Stomach (tissue), 19 donors: ENCODE measurements at places on chromosomes 2 and 18. TPM values are rescaled to one million over a fixed set of nuclear protein-coding genes. Genes with fewer than 3 reads are reported as not detected.

EN1 gene
- not detected for total RNA-seq

CREG2 gene
- total RNA-seq: not detected

- DNase-seq: no peak
Observed at GRCh38 chr18:56501896-56502295, 136.5 kb downstream of the TXNL1 start.

VWA3B gene
- 4.0 TPM for total RNA-seq

NBAS gene
- total RNA-seq: 79.5 TPM

- DNase-seq: no peak
Observed at GRCh38 chr2:54720563-54720962, 2.9 kb upstream of the EML6 start.

CCDC74B gene
- 1.0 TPM for total RNA-seq

DNA sequence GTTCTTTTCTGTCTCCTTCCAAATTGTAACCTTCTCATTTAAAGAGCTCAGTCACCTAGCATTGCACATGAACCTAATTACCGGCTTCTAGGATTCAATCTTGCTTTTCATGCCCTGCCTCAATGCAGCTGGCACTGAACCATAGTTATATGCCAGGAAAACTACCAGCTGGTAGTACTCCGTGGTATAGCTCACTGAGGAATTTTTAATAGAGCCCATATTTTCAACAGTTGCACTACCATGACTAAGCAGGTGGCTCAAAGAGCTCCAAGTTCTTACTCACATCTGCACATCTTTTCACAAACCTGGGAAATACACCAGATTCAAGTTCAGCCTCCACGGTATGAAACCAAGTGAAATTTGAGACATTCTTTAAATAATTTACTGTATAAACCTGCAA, 363.5 kb downstream of the GRB14 start:
- no peak for DNase-seq

DNA sequence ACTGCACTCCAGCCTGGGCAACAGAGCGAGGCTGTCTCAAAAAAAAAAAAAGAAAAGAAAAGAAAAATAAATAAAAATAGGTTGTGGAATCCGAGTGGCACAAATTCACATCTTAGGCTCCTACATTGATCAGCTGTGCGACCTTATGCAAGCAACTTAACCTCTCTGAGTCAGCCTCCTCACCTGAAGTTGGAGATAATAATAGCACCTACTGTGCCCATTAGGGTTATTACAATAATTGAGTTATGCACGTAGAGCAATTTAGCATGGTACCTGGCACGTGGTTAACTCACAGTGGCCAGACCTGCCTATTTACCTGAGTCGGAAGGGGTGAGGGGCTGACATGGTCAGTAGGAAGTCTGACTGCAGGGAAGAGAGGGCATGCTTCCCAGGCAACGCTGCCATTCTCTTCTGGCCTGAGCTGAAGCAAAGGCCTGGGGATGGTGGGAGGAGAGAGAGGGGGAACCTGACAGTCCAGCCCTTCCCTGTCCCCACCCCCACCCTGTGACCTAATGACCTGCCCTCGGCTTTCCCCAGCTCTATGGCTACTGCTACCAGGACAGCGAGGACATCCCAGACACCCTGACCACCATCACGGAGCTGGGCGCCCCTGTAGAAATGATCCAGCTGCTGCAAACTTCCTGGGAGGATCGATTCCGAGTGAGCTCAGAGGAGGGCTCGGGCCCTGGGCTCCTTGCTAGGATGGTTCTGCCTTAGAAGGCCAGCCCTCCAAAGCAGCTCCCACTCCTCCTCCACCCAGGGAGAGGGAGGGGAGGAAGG, 5.1 kb downstream of the PKDCC start:
- DNase-seq: no peak

- peak; percentile 84 for DNase-seq
Observed at GRCh38 chr2:16739778-16740581, 74.3 kb upstream of the CYRIA start.

SLC5A7 gene
- not detected for total RNA-seq

- DNase-seq: no peak
Observed at GRCh38 chr2:240994171-240994896, 4.1 kb upstream of the SNED1 start.

DNA sequence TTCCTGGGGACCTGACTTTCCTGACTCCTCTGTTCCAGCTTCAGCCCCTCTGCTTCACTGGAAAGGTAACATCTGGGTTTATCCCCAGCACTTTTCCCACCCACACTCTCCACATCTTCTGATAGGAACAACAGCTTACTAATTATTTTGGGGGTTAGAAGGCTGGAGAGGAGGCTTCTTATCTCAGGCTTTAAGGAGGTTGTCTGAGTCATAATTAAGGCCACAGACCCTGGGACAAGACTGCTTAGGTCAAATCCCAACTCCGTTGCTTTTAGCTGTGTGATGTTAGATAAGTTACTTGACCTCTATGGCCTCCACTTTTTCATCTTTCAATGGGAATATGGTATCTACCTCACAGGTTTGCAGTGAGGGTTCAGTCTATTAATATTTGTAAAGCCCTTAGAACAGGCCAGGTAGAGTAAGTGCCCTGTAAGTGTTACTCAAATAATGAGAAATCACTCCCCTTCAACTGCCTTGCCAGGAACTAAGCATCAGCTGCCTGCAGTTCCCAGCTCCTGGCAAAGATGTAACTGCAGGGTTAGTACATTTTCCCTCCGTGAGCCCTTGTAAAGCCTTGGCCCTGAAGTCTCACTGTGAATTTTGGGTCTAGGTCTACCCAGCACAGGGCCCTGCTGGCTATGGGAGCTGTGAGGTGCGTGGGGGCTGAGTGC, 123.6 kb downstream of the MTX2 start:
- DNase-seq: no peak

- no peak for DNase-seq
Observed at GRCh38 chr2:96082211-96083063, 33.9 kb downstream of the ADRA2B start.

DNA sequence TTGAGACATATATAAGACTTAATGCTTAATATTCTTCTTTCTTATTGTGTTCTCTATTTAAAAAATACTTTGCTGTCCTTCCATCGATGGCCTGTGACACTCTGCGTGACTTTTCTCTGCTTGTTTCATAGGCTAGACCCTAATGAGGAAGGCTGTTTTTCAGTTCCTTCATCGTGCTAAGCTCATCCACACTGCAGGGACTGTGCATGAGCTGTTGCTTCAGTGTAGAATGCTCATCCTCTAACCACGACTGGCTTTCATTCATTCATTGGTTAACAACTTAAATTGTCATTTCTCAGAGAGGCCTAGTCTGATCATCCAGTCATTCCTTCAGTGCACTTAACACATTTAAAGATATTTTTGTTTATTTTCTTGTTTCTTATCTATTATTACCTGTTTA, 134.4 kb downstream of the CCDC85A start:
- DNase-seq: no peak

- no peak for DNase-seq
Observed at GRCh38 chr2:145918951-145919350, 1399.0 kb upstream of the ZEB2 start.

DNA sequence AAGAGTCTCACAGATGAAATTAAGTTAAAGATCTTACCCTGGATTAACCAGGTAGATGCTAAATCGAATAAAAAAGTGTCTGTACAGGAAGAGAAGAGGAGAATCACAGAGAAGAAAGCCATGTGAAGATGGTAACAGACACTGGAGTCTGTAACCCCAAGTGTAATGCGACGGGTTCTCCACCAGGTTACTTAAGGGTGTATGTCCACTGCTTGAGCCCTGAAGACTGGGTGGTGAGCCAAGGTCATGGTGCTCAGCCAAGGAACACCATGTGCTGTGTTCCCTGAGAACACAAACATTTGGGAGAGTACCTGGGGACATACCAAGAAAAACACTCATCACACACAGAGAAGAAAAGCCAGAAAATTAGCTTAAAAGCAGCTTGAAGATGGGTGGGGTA, 8.2 kb upstream of the ACADL start:
- DNase-seq: no peak

DNA sequence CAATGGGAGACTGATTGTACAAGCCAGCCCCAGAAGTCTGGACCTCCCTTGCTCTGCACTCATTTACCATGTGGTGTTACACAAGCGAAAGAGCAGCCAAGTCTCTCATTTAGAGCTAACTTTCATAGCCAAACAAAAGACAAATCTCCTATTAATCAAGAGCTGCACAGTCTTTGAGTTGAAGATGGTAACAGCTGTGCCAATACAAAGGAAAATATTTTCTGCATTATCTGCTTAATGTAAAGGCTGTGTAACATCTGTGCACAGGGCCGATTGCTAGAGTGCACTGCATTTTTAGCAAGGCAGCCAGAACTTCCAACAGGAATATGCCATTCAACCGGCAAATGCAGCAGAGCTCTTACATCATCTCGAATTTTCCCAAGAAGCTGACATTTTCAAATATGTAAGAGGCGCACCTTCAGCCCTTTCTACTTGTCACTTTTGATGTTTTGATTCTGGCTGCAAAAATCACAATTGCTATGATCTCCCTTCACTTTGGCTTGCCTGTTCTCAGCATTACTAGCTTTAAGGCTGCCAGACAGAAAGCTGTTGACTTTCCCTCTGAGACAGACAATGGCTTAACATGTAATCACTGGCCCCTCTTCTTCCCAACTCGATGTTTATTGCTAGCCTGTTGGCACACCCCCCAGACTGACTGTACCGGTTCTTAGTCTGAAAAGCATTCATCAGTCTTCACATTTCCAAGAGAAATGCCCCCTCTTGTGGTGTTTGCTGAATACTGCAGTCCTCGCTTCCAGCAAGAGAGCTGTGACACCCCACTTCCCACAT, 96.9 kb upstream of the TANK start:
- DNase-seq: peak; percentile 94

DNA sequence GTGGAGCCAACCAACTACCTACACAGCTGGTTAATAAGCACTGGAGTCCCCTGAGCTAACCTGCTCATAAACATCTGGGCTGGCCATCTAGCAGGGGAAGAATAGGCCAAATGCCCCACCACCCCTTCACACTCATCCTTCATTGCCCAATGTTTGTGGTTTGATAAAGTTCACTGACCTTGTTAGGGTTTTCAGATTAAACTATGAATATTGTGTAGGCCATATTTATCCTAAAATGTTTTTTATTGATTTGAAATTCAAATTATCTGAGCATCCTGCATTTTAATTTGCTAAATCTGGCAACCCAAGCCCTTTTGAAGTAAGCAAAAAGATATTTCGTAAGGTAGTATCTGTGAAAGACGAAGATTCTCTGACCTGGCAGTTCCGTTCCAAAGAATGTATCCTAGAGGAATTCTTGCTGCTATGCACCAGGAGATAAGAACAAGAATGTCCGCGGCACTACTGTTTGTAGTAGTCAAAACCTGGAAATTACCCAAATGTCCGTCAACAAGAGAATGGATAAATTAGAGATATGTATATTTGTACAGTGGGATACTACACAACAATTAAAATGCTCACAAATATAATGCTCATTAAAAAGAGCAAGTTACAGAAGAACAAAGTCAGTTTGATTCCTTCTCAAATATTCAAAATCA, 5.8 kb upstream of the TLK1 start:
- peak; percentile 12 for DNase-seq

DNA sequence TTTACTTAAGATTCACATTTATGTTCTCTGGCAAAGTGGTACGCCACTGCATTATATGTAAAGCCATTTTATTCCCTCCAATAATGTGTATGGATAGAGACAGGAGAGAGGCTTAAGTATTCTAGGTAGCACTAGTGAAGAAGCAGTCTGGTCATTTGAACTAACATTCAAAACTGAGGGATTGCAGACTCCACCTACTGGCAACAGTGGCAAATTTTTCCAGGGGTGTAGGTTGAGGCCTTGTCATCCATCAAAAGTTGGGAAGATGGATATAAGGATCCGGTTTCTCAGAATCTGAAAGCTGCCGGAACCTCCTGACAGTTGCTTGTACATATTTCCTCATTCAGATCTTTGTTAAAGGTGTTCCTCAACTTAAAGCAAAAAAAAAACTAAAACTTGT, 465.5 kb upstream of the FSHR start:
- DNase-seq: no peak

UPP2 gene
- not detected for total RNA-seq

DNA sequence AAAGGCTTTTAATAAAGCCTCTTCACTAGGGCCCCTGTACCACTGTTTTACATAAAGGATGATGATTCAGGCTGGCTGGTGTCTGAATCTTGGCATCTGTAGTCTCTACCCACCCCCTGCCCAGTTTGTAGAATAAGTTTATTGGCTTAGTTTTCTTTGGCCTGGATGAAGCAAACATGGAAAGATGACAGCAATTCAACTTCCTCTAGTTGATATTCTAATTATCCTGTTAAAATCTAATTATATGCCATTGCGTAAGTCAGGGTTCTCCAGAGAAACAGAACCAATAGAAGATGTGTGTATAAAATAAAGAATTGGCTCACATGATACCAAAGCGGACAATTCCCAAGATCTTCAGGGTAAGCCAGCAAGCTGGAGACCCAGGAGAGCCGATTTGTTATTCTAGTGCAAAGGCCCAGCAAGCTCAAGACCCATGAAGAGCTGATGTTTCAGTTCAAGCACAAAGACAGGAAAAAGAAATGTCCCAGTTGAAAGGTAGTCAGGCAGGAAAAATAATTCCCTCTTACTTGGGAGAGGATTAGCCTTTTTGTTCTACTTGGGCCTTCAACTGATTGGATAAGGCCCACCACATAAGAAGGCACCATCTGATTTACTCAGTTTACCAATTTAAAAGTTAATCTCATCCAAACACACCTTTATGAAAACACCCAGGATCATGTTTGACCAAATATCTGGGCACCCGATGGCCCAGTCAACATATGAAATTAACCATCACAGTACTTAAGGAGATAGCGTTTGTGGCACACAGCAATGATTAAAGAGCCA, 82.6 kb upstream of the LYPD1 start:
- no peak for DNase-seq

DNA sequence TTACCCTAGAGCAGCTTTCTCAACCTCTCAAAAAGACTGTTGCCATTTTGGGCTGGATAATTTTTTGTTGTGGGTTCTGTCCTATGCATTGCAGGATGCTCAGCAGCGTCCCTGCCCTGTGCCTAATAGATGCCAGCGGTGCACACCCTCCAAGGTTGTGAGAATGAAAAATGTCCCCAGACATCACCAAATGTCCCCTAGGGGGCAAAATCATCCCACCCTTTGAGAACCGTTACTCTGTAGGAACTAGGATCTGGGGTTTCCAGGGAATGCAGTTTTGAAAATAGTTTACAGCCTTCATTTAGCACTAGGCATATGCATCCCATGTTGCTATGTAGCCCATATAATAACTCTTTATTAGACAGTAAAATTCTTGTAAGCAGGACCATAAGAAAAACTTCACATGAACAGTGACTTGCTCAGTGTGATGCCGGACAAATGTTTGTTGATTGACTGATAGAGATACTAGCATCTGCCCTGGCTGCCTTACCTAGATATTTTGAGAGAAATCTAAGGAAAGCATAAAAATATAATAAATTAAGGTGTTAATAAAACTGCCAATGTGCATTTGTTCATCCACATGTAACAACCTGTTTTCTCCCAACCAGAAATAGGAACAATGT, 79.2 kb upstream of the EPC2 start:
- DNase-seq: no peak
